Endothelial cell of umbilical vein (primary cell): ENCODE measurements at places on chromosomes 3 and 15. TPM values are rescaled to one million over a fixed set of nuclear protein-coding genes. Genes with fewer than 3 reads are reported as not detected.

ZNF620 gene
- 3.6 and 4.0 TPM in 2 replicates for total RNA-seq

EXD1 gene
- total RNA-seq: not detected in 2 replicates

MRAS gene
- total RNA-seq: 15.5 and 16.5 TPM in 2 replicates

CASR gene
- total RNA-seq: not detected in 2 replicates

VGLL3 gene
- total RNA-seq: 4.2 and 6.0 TPM in 2 replicates

ALG1L2 gene
- total RNA-seq: not detected in 2 replicates

DLL4 gene
- 55.2 and 75.8 TPM in 2 replicates for total RNA-seq

POLQ gene
- 9.5 and 10.8 TPM in 2 replicates for total RNA-seq
